CD4-positive, alpha-beta T cell (primary cell): ENCODE measurements at places on chromosomes 16 and 17. TPM values are rescaled to one million over a fixed set of nuclear protein-coding genes. Genes with fewer than 3 reads are reported as not detected.

GRCh38 chr16:1918351-1919326 lies at the start of gene HS3ST6:
TSS of gene HS3ST6 (minus strand) at chr16:1918415. CDS start at chr16:1918323, 92 bp downstream.
- DNase-seq: no peak
- peaks cover 49% of the 10 kb centered on the region for H3K27me3 ChIP-seq
- H3K4me3 ChIP-seq: no peak within 1 kb of the TSS
- H3K36me3 ChIP-seq: no peaks in the 10 kb centered on the region
- H3K4me1 ChIP-seq: peaks cover 10% of the 10 kb centered on the region

DNA sequence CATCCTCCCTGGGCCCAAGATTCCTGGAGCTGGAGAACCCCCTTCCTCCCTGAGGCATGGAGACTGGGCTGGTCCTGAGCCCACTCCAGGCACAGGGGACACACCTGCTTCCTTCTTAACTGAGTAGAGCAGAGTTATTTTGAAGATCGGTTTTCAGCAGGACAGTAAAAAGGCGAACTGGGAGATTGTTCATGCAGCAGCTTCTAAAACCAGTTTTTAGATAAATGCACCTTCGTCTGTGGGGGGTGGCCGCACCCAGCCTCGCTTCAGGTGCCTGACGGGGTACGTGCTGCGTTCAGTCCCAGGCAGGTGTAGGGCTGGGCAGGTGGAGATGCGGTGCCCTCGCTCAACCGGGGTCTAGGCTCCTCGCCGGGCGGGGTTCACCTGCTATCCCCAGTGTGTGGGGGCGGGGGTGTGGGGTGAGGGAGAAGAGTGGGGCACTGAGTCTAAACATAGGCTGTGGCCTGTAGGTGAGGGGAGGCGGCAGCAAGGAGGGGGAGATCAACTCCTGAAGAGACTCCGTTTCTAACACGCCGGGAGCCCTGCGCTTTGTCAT lies 69.5 kb downstream of the JPH3 start:
- no peaks in the 10 kb centered on the region for H3K4me1 ChIP-seq
- H3K27me3 ChIP-seq: no peaks in the 10 kb centered on the region
- H3K4me3 ChIP-seq: no peak overlapping the region
- no peak overlapping the region for H3K27ac ChIP-seq
- no peak for DNase-seq

GRCh38 chr16:57704011-57704904 lies 9.7 kb downstream of the DRC7 start:
- no peak overlapping the region for H3K4me3 ChIP-seq
- H3K36me3 ChIP-seq: no peaks in the 10 kb centered on the region
- DNase-seq: no peak
- no peak overlapping the region for H3K27ac ChIP-seq

- DNase-seq: no peak
- peaks cover 4% of the 10 kb centered on the region for H3K4me1 ChIP-seq
- H3K4me3 ChIP-seq: no peak overlapping the region
- no peak overlapping the region for H3K27ac ChIP-seq
Observed at GRCh38 chr17:66941249-66941648, 23.3 kb upstream of the CACNG4 start.

DNA sequence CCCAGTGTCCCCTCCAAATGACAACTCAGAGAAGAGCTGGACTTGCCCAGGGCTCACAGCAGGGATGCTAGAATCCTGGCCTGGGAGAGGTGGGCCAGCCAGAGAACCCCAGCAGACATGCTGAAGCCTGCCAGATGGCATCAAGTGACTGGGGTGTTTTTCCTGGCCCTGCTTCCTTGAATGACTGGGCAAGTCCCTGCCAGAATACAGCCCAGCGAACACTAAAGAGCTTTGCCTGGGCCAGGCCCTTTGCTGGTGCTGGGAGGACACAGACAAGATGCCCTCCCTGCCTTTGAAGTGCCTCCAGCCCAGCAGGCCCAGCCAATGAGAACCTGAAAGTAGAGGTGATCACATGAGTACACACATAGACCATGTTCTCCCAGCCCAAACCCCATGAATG lies 11.5 kb downstream of the ZNF319 start:
- no peaks in the 10 kb centered on the region for H3K27me3 ChIP-seq
- DNase-seq: no peak
- no peak overlapping the region for H3K4me3 ChIP-seq
- H3K36me3 ChIP-seq: peaks cover 9% of the 10 kb centered on the region
- H3K4me1 ChIP-seq: peaks cover 31% of the 10 kb centered on the region
- H3K27ac ChIP-seq: no peak overlapping the region

DNA sequence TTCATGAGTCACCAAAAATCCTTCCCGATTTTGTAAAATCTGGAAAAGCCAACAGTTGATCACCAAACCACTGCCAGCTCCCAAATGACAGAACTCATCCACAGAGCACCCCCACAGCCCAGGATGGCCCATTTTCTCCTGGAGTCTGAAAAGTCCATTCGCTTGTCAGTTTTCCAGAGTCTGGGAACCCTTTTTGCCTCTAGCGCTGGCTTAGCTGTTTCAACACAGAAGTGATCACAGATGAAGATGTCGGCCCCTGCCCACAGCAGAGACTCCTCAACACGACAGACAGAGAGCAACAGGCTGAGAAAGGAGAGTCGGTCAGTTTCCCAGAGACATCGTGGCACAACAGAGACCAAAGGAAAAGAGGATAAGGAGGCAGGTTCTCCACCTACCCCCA lies 66.4 kb downstream of the NXN start:
- H3K27me3 ChIP-seq: no peaks in the 10 kb centered on the region
- no peak for DNase-seq
- no peaks in the 10 kb centered on the region for H3K36me3 ChIP-seq
- no peak overlapping the region for H3K27ac ChIP-seq

DNA sequence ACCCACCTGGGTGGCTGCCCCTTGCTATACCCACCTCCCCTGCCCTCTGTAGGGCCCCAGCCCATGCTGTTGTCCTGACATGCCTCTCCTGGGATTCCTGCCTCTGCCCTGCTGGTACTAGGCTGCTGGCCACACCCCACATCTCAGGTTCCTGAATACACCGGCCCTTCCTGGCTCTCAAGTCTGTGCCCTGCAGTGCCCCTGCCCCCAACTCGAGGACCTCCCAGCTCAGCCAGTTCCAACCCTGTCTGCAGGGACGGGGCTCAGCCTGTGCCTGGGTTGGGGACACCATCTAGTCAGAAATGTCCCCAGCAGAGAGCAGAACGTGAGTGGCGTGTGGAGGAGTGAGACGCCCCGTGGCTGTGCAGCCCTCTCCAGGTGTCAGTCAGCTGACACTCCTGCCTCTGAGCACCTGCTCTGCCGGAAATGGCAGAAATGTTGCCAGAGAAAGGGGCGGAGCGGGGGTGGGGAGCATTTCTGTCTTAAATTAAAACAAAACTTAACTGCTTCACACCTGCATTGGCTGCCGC lies 28.7 kb downstream of the ACSF3 start:
- H3K36me3 ChIP-seq: peaks cover 51% of the 10 kb centered on the region

DNA sequence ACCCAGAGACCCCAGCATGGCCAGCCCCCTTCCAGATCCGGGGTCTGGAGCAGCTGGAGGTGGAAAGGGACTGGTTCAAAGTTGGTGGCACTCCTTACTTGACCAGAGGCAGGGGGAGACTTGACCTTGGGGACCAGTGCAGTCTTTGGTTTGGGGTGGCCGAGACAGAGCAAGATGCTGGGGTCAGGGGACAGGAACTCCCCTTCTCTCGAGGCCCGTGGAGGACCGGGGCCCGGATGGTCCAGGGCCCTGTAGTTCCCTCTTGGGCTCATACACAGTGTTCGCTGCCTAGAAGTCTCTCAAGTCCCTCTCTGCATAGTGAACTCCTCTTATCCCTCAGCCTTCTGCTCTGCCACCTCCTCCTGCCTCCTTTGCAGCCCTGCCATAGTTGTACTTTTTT lies 601 bp upstream of the PRSS33 start:
- no peak overlapping the region for H3K4me3 ChIP-seq
- DNase-seq: no peak
- peaks cover 24% of the 10 kb centered on the region for H3K4me1 ChIP-seq
- peaks cover 16% of the 10 kb centered on the region for H3K27me3 ChIP-seq

- H3K27ac ChIP-seq: no peak overlapping the region
- no peaks in the 10 kb centered on the region for H3K27me3 ChIP-seq
- no peaks in the 10 kb centered on the region for H3K36me3 ChIP-seq
- H3K4me1 ChIP-seq: peaks cover 31% of the 10 kb centered on the region
Observed at GRCh38 chr17:17677299-17678040, 3.8 kb upstream of the RAI1 start.

Gene ZP2
- total RNA-seq: not detected

Gene GGT6
- total RNA-seq: not detected

Gene SDR42E2
- 1.3 TPM for total RNA-seq

Gene TMEM88
- 29.6 TPM for total RNA-seq

Gene DNAH2
- total RNA-seq: not detected

Gene NR1D1
- total RNA-seq: 29.6 TPM
